Renal cortex interstitium (tissue), 15 donors: ENCODE measurements at places on chromosomes 5 and 9. TPM values are rescaled to one million over a fixed set of nuclear protein-coding genes. Genes with fewer than 3 reads are reported as not detected.

MCIDAS gene
- 0.56 TPM for polyA plus RNA-seq

SPARC gene
- polyA plus RNA-seq = 1,921 TPM

DRD1 gene
- polyA plus RNA-seq = not detected

CTXN3 gene
- polyA plus RNA-seq = 0.09 TPM

SPATA31C1 gene
- 0.78 TPM for polyA plus RNA-seq

SPATA31A3 gene
- not detected for polyA plus RNA-seq

GPR151 gene
- polyA plus RNA-seq = not detected

SPATA9 gene
- polyA plus RNA-seq = 1.7 TPM

CCNI2 gene
- 3.7 TPM for polyA plus RNA-seq

DNA sequence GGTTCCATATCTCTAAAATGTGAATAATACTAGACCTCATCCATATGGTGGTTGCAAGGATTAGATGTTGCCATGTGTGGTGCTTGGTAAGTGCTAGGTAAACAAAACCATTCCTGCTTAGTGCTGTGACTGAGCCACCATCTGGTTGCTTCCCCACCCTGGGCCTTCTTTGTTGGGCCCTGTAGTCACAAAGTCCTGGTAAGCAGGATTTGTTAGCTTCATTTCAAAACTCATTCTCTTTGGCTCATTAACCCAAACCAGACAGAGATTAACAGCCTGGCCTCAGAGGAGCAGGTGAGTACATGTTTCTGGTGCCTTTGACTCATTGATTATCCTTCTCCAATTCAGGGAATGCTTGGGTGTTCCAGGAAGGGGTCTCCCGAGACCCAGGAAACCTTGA lies 240.2 kb downstream of the ARHGAP26 start:
- DNase-seq = no peak

- no peak for DNase-seq
Measured at GRCh38 chr5:55324815-55325418, 17.1 kb downstream of the MTREX start.

- DNase-seq = no peak
Measured at GRCh38 chr9:125932012-125932411, 184.8 kb downstream of the PBX3 start.

DNA sequence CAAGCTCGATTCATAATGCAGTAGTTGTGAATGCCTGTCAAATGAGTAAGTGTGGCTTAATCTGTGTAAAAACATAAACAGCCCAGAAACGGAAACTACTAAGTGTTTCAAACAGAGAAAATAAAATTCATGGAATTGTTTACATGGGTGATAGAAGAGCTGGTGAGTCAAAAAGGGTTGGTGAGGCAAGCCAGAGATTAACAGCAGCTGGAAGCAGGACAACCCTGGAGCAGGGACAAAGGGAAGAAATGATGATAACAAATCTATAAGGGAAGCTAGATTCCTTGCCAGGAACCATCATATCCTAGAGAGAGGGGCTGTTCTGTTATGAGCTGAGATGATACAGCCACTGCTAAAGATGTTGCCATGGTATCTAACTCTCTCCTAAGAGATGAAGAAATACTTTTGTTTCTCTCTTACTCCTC lies 18.0 kb upstream of the PRR16 start:
- DNase-seq = no peak

GRCh38 chr9:27566118-27566517 lies 7.2 kb downstream of the C9orf72 start:
- no peak for DNase-seq

DNA sequence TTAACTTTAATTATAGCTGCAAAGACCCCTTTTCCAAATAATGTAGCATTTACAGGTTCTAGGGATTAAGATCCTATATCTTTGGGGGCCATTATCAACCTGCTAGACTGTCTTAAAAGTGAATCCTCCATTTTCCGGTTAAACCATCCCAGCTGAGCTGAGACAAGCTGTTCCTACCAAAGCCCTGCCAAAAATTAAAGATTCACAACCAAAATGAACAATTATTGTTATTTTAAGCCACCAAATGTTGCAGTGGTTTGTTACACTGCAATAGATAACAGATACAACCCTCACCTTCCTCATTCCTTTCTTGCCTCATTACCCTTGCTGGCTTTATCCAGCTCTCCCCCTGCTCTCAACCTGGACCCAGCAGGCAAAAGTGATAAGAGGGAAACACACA lies 343.4 kb downstream of the CDK5RAP2 start:
- DNase-seq = no peak

- DNase-seq = no peak
Measured at GRCh38 chr5:103402851-103403250, 144.3 kb downstream of the MACIR start.

DNA sequence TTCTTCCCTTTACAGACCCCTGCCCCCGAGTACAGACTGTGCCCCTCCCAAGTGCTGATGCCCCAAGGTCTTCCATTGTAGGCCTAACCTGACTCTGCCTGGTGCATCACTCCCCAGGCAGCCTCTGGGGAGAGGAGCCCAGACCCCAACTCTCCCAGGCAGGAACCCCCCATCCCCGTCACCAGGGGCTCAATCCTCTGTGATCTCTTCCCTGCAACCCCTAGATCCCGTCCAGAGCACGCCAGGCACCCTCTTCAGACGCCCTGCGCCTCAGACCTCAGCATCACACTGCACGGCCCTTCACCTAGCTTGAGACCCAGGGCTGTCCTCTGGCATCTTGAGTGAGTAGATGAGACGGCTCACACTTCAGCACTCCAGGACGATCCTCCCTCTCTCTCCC lies 6.4 kb upstream of the EGR1 start:
- DNase-seq = no peak

DNA sequence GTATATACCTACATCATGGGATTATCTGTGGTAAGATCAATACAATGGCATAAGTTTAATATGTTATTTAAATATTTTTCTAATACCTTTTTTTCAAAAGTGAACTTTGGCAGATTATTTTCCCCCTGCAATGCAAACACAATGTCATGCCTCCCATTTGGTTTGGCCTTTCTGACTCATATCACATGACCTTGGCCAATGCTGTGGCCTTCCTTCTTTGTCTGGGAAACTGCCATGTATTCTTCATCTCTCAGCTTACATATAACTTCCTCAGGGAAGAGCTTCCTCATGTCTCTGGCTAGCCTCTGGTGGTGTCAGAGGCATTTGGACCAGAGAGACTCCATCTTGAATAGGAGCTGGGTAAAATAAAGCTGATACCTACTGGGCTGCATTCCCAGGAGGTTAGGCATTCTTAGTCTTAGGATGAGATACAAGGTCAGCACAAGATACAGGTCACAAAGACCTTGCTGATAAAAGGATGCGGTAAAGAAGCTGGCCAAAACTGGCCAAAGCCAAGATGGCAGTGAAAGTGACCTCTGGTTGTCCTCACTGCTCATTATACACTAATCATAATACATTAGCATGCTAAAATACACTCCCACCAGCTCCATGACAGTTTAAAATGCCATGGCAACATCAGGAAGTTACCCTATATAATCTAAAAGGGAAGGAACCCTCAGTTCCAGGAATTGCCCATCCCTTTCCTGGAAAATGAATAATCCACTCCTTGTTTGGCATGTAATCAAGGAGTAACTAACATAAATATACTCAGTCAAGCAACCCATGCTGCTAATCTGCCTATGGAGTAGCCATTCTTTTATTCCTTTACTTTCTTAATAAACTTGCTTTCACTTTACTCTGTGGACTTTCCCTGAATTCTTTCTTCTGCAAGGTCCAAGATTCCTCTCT lies 76.0 kb downstream of the C9orf153 start:
- DNase-seq = no peak

- no peak for DNase-seq
Measured at GRCh38 chr9:130302785-130303612, 37.4 kb downstream of the HMCN2 start.

GRCh38 chr9:75707191-75707590 lies 183.3 kb upstream of the PCSK5 start:
- no peak for DNase-seq

DNA sequence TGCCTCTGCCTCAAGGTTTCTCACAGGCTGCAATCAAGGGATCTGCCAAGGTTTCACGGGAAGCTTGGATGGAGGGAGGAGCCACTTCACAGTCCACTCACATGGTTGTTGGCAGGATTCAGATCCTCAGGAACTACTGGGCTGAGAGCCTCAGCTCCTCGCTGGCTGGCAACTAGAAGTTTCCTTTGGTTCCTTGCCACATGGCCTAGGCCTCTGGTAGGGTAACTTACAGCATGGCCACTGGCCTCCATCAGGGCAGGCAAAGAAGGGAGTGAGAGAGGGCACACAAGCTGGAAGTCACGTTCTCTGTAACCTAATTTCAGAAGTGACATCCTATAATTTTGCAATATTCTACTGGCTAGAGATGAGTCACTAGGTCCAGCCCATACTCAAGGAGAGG lies 32.2 kb downstream of the SPOCK1 start:
- no peak for DNase-seq

DNA sequence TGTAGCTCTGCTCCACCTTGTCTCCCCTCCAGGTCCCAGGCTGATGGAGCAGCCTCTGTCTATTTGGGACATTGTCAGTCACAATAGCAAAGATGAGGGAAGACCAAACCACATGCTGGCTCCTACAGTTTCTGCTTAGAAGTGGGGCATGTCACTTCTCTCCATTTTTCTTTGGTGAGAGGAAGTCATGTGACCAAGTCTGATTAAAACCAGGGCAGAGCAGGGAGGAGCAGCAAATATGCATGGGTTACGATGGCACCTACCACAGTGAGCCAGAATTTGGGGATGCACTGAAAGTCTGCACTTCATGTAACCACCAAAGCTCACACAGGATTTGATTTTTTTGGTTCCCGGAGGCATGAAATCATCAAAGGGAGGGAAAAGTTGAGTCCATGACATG lies 234.6 kb downstream of the CDK5RAP2 start:
- DNase-seq = no peak

DNA sequence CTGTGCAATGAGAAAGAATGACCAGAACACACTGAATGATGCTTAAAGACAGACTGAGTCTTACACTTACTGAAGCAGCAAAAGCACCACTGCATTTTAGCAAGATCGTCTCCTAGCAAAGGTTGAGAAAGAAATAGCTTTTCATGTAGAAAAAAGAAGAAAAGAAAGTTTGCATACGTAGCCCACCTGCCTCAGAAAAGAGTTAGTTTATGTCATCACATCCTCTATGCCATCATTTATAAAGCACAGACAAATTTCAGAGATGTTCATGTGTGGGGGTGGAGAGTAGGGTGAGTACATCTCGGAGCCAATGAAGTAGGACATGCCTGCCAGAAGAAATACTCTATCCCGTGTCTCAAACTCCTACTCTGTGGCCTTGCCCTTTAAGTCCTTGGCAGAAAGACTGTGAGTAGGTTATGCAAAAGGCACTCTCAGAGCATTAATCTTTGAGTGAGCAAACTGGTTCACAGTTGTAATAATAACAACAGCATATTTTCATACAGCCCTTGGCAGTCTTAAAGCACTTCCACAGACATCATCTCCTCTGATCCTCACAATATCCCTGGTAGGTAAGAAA lies 22.4 kb downstream of the NRG2 start:
- DNase-seq = no peak

- no peak for DNase-seq
Measured at GRCh38 chr9:122402403-122402871, 31.6 kb downstream of the PTGS1 start.

DNA sequence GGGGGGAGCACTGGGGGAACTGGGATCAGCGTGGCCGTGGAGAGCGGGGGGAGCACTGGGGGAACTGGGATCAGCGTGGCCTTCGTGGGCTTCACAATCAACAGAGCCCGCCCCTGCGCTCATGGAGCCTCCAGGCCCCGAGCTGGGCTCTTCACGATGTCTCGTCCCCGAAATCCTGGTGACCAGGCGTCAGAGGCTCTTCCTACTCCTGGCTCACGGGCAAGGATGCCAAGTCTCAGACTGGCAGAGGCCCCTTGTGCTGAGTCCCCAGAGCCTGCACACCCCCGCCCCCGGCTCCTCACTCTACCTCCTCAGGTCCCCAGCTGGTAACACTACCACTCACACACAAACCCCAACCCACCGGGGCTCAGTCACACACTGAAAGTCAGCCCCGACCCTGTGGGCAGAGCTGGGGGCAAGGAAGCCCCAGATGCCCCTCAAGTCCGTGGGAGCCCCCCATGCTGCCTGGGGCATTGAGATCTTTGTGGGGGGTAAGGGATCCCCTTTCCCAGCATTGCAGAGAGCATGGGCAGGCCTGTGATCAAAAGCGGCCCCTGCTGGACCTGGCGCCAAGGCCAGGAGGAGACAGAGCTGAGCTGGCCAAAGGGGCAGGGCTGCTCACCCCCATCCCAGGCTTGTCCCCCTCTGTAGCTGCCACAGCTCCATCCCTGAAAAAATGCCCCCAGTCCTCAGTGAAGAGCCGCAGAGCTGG lies 26.7 kb downstream of the LHX3 start:
- DNase-seq = no peak

- no peak for DNase-seq
Measured at GRCh38 chr5:167822241-167822640, 469.2 kb upstream of the WWC1 start.

GRCh38 chr9:130666393-130667119 lies 2.2 kb downstream of the PRDM12 start:
- DNase-seq = no peak

DNA sequence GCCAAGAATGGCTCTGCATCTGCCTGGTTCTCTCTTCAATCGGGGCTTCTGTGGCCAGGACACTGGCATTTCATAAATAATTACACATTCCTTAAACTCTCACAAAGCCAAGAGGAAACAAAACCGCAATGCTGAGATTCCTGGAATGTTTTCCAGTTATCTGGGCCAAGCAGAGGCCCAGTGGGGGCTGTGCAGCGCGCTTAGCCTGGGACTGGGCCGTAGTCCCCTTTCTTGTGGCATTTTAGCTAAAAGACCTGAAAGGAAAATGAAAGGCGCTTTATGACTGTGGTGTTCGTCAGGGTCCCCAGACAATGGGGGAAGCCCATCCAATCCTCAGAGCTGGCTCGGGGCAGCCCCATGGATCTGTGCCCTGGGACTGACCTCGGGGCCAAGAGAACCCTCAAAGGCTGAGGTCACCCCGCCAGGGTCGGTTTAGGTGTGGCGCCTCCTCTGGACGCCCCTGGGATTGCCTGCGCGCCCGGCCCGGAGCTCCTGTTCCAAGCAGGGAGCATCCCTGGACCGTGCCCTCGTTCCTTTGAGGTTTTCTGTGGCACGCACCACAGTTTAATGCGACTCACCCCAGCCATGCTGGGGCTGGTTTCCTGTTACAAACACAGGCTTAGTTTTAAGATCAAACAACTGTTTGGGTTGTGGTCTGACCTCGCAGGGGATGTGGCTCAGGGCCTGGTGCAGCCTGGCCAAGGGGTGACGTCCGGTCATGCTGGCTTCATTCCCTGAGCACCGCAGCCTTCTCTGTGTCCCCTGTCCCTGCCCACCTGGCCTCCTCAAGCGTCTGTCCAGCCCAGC lies 51.5 kb upstream of the NKD2 start:
- DNase-seq = no peak

DNA sequence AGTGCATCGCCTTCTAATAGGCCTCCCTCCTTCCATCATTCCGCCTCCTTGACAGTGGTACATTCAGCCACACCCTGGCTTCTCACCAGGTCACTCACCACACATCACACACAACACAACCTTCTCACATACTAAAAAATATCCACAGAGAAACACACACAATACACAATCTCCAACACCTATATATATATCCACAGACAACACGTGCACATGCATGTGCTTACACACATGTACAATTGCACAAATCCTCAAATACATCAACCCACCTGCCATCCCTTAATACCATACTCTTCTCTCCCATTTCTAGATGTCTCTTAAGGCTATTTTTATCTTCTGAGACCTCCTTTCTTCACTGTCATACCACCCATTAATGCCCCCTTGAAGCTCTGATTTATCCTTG lies 57.6 kb downstream of the PPP2R2B start:
- no peak for DNase-seq

- no peak for DNase-seq
Measured at GRCh38 chr5:90395005-90395404, 14.6 kb downstream of the CETN3 start.

GRCh38 chr5:15594977-15595568 lies 95.1 kb downstream of the FBXL7 start:
- DNase-seq = no peak
